CD4-positive, alpha-beta T cell treated with Interleukin-15 for 4 hours (primary cell): ENCODE measurements at places on chromosomes 16 and 17.
A peak's percentile ranks its signal among the peaks of the same experiment; 100 is the strongest.

- no peak for DNase-seq
These were observed 122.0 kb downstream of the IRF8 start for GRCh38 chr16:86020971-86021370.

- DNase-seq: no peak
These were observed 6.0 kb downstream of the MYO1D start for GRCh38 chr17:32870969-32871368.

- no peak for DNase-seq
These were observed 299.5 kb downstream of the IRF8 start for GRCh38 chr16:86198206-86199118.

DNA sequence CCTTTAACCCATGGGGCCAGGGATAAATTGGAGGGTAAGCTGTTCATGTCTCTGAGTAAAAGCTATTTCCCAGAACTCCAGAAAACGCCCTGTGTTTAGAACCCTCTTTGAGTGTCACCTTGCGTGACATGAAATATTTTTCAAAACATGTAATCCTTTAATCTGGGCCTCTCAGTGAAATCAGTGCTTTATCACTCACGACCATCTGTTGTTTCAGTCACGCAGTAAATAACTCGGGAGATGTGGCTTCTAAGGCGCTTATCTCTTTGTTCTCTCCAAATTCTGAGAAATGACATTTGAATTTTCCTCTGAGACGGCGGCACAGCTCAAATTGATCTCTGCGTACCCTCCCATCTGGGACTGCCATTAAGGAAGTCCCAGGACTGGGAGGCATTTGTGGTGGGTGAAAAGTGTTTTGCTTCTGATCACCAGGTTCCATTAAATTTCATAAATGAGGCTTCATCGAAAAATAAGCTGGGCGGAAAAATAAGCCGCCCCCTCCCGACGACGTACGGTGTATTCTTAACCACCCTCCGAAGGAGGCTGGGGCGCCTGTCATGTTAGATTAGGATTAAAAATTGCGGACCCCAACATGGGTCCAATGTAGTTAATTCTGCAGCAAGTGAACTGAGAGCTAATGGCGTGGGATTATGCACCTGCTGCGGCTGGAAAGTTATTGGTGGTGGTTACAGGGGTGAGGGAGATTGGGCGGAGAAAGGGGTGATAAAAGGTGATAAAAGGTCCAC lies 12.7 kb downstream of the WFDC1 start:
- DNase-seq: no peak

GRCh38 chr17:28041068-28041843 lies 1.2 kb upstream of the NLK start:
- DNase-seq: peak; percentile 99

DNA sequence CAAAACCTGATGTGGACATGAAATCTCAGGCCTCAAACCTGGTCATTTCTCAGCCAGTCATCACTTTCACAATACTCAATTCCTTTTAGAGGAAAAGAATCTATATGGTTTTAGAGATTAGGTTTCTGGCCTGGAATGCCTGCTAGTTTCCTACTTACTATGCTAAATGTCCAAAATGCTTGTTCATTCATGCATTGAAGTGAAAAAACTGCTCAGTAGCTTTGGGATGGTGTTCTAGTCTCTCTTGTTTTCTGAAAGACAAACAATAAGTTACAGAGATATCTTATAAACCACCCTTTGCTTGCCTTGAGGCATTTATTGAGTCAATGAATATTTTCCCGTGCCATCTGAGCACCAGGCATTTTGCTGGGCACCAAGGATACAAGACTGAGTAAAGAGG lies 1146.5 kb upstream of the GOT2 start:
- no peak for DNase-seq

DNA sequence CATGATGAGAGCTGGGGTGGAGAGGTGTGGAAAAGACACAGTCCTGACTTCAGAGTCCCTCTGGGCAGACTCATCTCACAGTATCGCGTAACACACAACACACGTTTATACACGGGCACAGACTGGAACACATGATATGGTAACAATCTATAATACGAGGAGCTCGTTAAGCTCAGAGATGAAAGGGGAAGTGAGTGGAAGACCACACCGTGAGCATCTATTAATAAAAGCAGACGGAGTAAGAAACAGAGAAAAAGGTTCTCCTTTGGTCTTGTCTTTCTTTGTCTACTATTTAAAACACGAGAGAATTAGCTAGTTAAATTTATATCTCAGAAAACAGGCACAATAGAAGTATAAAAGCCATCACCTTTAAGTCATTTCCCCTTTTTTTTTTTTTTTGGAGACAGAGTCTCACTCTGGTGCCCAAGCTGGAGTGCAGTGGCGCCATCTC lies 13.5 kb downstream of the ANKRD11 start:
- no peak for DNase-seq

DNA sequence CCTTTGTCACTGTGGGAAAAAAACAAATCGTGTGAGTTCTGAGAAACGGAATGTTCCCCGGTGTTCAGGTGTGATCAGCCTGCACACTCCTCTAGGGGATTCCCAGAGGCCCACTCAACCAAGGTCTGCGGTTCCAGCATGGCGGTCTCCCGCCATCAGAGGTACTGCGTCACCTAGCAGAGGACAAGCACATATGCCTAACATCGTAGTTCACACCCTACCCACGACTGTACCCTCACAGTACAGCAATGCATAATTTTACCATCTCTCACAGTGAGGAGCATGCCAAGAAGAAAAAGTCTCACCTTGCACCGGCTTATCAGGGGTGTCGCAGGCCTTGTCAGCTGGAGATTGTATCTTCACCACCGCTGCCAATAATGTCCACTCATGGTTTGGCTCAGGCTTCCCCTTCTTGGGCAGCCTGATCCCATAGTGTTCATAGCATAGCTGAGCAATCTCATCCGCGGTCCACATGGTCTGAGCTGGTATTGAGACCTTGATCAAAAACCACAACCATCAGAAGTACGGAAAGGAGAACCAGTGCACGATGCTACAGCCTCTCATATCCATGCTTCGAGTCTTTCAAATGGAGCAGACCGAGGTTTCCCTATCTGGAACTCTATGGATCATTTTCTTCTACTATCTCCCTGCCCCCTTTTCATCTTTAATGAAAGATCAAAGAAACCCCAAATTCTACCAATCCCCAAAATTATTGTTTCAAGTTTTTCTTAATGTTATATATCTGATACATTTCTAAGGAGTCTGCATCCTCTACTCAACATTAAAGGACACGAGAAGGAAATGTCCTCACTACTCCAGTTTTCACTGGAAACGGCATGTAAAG lies 2.5 kb downstream of the ADAT1 start:
- peak; percentile 74 for DNase-seq

DNA sequence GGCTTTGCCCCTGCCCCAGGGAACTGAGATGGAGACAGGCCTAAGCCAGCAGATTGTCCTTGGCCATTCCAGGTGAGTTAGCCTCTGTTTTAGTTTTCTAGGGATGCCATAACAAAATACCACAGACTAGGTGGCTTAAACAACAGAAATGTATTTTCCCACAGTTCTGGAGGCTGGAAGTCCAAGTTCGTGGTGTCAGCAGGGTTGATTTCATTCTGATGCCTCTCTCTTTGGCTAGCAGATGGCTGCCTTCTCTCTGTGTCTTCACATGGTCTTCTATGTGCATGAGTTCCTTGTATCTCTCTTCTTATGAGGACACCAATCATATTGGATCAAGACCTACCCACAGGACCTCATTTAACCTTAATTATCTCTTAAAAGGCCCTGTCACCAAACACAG lies 12.8 kb downstream of the FAM20A start:
- DNase-seq: no peak

DNA sequence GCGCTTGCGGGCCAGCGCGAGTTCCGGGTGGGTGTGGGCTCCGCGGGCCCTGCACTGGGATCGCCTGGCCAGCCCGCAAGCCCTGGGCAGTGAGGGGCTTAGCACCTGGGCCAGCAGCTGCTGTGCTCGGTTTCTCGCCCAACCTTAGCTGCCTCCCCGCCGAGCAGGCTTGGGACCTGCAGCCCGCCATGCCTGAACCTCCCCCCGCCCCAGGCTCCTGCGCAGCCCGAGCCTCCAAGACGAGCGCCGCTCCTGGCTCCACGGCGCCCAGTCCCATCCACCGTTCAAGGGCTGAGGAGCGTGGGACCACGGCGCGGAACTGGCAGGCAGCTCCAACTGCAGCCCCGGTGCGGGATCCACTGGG lies 12.3 kb upstream of the ZFP90 start:
- DNase-seq: no peak

DNA sequence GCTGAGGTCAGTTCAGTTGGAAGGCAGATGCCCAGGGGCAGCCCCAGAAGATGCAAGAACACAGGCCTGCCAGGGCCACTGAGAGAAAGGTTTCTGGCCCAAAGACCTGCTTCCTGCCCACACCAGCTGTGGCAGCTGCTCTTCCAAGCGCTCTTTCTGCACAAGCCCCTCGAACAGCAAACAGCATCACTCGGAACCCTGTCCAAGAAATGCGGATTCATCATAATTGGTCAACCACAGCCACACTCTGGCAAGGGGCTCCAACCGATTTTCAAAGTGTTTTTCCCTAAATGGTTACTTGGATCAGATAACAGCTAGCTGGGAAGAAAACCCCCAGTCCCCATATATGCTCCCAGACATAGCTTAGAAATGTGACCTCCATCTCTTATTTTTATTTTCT lies 71.1 kb upstream of the DNAH17 start:
- DNase-seq: no peak

GRCh38 chr16:17369421-17370222 lies 101.1 kb downstream of the XYLT1 start:
- DNase-seq: peak; percentile 81
